Activated T-helper 17 cell treated with anti-CD3 and anti-CD28 coated beads, Interleukin-2, amount 50 U/mL, for 72 hours (primary cell): ENCODE measurements at places on chromosomes 16 and 17. TPM values are rescaled to one million over a fixed set of nuclear protein-coding genes. Genes with fewer than 3 reads are reported as not detected.

- ATAC-seq: no peak
These were observed 4.7 kb downstream of the CORO1A start for GRCh38 chr16:30187971-30188561.

DNA sequence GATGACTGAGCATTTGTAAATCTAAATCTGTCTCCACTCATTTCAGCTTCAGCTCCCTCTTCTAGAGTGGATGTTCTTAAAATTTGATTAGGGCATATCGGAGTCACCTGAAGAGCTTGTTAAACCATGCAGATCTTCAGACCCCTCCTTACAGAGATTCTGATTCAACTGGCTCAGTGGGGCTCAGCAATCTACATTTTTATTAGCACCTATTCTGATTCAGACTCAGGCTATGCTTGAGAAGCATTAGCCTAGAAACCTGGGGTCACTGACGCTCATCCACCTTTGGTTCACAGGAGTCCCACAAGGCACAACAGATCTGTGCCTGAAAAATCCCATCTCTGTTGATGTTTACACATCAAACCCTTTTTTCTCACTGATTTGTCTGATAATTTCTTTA, 365.6 kb downstream of the GRIN2A start:
- no peak for ATAC-seq

DNA sequence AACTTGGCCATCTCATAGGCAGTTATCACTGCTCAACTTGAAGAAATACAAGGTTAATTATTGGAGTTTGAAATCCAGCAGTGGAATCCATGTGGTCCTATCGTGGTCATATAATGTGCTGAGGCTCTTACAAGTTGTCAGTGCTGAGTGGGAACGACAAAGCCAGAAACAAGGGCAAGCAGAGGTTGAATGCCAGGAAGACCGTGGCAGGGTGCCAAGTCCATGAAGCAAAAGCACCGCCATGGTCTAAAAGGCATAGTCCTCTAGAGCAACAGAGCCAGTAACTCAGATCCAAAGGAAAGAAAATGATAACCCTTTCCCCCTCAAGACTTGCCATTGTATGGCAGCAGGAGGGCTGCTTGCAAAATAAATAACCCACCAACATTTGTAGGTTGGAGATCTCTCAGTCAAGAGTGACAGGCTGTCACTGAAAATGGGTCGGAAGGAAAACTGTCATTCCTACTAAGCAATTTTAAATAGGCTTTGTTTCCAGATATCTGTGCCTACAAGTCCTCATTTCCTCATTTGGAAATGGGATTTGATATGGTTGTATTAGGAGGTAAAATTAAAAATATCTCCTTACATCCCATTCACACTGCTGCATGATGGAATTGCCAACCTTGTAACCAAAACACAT, 36.4 kb upstream of the HSBP1 start:
- ATAC-seq: no peak

- no peak for ATAC-seq
These were observed 15.3 kb downstream of the KLHL36 start for GRCh38 chr16:84663433-84664101.

GRCh38 chr16:86990451-86990850, 326.7 kb downstream of the C16orf95 start:
- ATAC-seq: no peak

ADORA2B gene
- total RNA-seq: 0.19 TPM

CNTNAP4 gene
- total RNA-seq: not detected

- ATAC-seq: peak; percentile 85
These were observed 12.6 kb downstream of the THRA start for GRCh38 chr17:40075201-40075941.

DNA sequence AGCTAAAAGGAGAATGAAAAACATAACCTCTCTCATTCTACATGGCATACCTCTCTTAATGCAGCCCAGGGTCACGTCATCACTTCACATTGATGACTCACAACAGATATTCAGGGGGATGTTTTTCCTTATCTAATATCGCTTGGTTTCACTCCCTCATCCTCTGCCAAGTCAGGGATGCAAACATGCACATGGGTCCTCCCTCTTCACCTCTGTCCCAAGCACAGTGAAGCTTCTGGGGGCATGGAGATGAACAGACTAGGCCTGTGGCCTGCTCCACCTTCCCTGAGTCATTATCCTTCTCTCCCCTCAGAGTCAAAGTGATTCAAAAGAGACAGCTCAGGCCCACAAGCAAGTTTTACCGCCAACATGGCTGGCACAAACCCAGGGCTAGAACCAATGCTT, 2.3 kb upstream of the MT2A start:
- ATAC-seq: no peak
